Daoy (cell line): ENCODE measurements at places on chromosomes 12 and 14.

GRCh38 chr12:110718222-110718908, 24.3 kb downstream of the PPP1CC start:
- DNase-seq: no peak

- DNase-seq: no peak
Observed at GRCh38 chr12:70784042-70784668, 136.4 kb downstream of the PTPRR start.

DNA sequence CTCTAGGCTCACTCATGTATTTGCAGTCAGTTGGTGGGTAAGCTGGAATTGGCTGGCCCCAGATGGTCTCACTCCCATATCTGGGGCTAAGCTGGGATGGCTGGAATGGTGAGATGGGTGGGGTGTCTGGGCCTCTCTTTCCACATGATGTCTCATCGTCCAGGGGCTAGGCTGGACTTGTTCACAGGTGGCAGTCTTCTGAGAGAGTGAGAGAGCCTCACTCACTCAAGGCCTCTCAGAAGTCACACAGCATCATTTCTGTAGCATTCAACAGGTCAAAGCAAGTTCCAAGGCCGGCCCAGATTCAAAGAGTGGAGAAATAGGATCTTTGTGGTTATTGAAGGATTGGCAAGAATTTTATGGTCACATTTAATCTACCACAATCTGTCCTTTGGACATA, 102.7 kb downstream of the UNC79 start:
- no peak for DNase-seq

DNA sequence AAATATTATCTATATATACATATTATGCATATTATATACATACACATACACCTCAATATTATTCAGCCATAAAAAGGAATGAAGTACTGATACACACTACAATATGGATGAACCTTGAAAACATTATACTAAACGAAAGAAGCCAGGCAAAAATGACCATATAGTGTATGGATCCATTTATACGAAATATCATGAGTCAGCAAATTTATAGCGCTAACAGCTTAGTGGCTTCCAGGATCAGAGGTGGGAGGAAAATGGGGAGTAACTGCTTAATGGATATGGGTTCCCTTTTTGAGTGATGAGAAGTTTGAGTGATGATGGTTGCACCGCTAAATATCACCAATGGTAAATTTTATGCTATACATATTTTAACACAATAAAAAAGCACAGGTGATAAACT, 32.7 kb downstream of the PTGER2 start:
- DNase-seq: no peak

- DNase-seq: no peak
Observed at GRCh38 chr14:91295851-91296796, 51.6 kb upstream of the GPR68 start.

DNA sequence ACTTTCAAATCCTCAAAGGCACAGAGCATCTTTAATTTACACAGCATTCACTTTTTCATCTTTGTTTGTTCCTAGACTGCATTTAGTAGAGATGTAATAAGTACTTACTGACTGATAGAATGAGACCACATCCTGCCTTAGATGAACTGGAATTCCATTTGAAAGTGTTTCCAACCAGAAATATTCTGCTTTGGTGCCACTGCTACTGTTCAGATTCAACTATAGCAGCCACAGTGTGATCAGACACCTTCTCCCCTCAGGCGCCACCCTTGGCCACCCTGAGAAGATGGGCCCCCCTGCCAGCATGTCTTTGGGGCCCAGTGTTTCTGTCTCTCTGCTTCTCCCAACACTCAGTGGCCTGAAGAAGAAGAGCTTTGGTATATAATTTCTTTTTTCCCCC, 449.1 kb downstream of the RAD51B start:
- DNase-seq: peak; percentile 49

- DNase-seq: no peak
Observed at GRCh38 chr12:28059220-28059619, 86.7 kb upstream of the PTHLH start.

- no peak for DNase-seq
Observed at GRCh38 chr12:47356129-47356700, 276.5 kb upstream of the AMIGO2 start.

- no peak for DNase-seq
Observed at GRCh38 chr14:93712079-93712837, 76.0 kb downstream of the PRIMA1 start.

DNA sequence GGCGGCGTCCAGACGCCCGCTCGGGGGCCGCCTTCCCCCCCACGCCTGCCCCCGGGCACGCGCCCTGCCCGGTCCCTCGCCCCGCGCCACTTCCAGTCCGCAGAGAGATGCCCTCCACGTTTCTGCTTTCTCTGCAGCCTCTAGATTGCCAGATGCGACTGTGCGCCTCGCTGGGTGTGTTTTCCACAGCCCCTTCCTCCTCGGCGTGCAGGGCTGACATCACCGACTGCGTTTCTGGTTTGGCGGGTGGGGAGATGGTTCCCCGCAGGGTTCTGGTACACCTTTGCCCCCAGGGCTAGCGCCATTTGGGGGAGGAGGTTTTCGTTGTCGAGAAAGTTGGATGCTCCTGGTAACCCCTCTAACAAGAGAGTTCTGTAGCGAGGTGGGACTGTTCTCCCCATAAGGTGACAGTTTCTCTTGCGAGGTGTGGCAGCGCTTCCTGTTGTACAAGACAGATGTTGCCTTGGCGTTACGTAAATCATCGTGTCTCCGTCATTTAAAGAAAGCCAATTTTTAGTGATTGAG, 1.5 kb downstream of the CALM1 start:
- DNase-seq: peak; percentile 51

- no peak for DNase-seq
Observed at GRCh38 chr12:116894913-116895312, 13.7 kb upstream of the HRK start.

GRCh38 chr14:71399057-71399487, 491.8 kb downstream of the PCNX1 start:
- no peak for DNase-seq
